ENCODE measurements at places on chromosomes 1 and 21. TPM values are rescaled to one million over a fixed set of nuclear protein-coding genes. Genes with fewer than 3 reads are reported as not detected.

MRPL9 gene
- 136 TPM for total RNA-seq

CALML6 gene
- not detected for total RNA-seq

GRIK1 gene
- total RNA-seq, result not detected

MAP3K7CL gene
- 0.92 TPM for total RNA-seq

LDLRAP1 gene
- total RNA-seq, result 6.1 TPM

ESRRG gene
- 0.52 TPM for total RNA-seq
